ENCODE measurements at places on chromosomes 1 and 21.

DNA sequence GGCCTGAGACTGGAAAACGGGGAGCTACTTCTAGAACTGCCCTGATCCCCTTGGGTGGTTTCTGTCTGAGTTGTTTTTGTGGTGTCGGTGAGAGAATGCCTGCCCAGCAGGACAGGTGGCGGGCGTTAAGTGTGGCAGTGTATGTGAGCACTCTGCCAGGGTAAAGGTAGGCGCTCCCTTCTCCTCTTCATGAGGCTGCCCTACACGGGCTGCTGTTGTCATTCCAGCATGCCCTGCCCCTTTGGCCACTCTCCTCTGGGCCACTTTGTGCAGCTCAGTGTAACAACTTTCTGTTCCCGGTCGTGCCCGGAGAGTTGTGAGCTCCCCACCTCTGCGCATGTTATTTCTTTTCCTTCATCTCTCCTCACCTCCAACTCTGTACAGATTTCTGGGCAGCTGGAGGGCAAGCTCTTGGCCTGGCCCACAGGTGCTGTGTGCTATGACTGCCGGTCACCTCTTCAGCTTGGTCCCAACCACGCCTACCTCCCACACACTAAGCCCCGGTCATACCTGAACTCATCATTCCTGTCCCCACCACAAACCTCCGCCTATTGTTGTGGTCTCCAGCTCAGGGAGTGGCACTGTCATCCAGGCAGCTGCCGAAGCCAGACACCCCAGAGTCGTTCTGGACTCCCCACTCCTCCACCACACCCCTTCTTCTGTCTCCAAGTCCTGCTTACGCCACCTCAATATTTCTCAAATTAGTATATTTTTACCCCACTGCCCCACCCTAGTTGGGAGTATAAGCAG lies 69.0 kb downstream of the GADD45A start:
- no peak for DNase-seq

DNA sequence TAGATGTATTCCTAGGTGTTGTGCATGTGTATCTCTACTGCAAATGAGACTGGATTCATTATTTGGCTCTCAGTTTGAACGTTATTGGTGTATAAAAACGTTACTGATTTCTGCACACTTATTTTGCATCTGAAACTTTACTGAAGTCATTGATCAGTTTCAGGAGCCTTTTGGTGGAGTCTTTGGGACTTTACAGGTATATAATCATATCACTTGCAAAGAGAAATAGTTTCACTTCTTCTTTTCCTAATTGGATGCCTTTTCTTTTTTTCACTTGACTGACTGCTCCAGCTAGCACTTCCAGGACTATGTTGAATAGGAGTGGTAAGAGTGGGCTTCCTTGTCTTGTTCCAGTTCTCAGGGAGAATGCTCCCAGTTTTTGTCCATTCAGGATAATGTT lies 252.2 kb downstream of the SMYD3 start:
- DNase-seq: no peak

DNA sequence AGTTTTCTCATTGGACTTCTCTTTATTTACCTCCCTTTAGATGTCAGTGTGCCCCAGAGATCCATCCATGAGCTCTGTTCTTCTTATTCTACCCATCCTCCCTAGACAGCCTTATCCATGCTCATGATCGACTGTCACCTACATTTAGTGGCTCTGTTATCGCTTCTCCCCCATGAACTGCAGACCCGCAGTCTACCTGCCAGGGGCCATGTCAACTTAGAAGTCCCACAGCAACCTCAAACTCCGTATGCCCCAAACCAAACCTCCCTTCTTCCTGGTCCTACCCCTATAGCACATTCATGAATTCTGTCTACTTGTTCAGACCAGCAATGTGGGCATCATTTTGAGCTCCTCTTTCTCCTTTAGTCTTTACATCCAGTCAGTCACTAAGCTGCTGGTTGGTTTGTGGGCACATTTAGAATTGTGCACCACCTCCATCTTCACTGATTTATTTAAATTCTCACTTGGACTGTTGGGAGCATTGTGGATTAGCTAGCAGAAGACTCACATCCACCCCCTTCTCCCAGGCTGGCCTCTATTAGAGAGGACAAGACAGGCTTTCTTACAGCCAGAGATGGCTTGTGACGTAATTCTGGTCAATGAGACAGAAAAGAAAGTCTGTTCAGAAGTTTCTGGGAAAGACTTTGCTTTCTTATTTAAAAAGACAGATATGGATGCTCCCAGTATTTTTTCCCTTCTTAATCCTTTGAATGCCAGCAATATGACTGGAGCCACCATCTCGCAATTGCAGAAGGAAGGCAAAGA lies 19.1 kb downstream of the C1orf116 start:
- no peak for DNase-seq

- DNase-seq: no peak
These were observed 28.2 kb upstream of the RXRG start for GRCh38 chr1:165473081-165473480.

- DNase-seq: no peak
These were observed 145.3 kb downstream of the SEC16B start for GRCh38 chr1:177824508-177824982.

GRCh38 chr1:14494911-14495310 lies 103.6 kb upstream of the KAZN start:
- DNase-seq: no peak

DNA sequence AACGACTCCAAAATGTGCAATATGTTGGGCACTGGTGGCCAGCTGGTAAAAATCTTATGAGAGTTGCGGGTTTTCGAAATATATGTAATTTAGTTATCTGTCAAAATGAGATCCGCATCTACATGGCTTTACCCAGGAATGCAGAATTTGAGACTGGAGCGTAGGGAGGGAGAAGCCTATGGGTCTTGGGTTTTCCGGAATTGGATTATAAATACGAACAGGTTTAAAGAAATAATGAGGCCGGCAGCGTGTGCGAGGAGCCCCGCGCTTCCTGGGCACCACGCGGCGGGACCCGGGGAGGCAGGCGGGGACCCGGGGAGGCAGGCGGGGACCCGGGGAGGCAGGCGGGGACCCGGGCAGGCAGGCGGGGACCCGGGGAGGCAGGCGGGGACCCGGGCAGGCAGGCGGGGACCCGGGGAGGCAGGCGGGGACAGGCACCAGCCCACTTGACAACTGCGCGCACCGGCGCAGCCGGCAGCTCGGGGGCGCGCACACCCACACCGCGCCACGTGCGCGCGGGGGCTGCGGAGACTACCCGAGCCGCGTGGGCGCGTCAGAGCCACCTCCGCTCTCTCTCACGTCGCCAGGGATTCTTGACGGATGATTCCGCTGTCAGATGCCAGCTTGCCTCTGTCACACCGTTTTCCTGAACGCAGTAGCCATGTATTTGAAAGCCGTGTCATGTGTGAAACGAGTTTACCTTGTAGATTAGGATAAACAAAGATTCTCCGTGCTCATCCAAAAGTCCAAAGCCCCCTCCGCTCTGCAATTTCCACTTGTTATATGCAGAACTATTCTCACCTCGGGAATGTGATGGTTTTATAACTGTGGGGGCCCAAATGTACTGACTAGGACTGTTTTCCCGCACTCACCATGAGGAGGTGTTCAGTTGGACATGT lies 54.3 kb upstream of the HNRNPU start:
- DNase-seq: peak; percentile 76

DNA sequence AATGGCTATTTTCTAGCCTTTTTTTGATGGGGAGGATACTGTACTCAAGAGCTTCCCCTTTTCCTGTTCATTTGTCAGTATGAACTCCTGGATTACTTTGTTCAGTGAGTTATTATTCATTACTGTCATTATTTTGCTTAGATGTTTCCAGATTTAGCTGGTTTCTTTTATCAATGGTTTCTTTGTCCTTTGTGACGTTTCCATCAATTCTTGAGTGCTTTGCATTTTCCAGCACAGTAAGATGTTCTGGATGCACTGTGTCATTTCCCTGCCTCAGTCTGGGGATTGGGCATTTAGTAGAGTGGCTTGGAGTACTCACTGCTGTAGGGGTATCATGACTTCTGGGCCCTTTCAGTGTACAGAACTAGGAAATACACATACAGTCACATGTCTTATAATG lies 34.2 kb downstream of the MRPS6 start:
- DNase-seq: no peak

DNA sequence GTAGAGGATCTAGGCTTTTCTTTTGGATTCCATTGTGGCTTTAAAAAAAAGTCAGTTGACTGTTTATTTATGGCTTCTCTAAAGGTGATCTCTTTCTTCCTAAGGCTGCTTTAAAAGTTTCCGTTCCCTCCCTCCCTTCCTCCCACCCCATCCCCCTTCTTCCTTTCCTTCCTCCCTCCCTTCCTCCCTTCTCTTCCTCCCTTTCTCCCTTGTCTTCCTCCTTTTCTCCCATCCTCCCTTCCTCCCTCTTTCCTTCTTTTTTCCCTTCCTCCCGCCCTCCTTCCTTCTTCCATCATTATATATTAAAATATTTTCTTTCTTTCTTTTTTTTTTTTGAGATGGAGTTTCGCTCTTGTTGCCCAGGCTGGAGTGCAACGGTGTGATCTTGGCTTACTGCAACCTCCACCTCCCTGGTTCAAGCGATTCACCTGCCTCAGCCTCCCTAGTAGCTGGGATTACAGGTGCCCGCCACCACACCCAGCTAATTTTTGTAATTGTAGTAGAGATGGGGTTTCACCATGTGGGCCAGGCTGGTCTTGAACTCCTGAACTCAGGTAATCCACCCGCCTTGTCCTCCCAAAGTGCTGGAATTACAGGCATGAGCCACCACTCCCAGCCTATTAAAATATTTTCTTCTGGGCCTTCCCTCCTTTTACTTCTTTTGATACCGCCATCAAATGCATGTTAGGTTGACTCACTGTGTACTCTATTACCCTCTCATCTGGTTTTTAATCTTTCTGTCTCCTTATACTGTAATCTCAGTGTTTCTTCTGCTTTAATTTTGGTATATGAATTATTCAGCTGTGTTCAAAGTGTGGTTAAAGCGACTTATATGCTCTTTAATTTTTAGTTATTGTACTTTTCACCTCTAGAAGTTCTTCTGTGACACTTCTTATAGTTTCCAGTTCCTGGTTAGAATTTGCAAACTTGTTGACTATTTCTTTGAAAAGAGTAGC lies 59.2 kb upstream of the ATP5PO start:
- no peak for DNase-seq

DNA sequence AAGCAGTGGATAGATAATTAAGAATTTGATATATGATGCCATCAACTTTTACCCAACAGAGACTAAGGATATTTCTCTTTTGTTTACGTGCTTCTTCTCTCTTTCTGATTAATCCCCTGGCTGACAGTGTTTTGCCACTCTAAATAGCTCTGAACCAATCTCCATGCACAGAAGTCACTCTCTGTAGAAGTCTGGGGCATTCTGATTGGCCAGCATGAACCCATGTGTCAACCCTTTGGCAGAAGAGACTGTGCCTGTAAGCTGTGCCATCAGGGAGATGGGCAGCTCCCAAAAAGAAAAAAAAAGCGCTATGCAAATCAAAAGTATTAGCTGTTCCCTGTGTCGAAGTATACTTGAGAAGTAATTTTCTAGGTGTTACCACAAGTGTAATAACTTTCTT lies 34.1 kb upstream of the NRIP1 start:
- DNase-seq: no peak

DNA sequence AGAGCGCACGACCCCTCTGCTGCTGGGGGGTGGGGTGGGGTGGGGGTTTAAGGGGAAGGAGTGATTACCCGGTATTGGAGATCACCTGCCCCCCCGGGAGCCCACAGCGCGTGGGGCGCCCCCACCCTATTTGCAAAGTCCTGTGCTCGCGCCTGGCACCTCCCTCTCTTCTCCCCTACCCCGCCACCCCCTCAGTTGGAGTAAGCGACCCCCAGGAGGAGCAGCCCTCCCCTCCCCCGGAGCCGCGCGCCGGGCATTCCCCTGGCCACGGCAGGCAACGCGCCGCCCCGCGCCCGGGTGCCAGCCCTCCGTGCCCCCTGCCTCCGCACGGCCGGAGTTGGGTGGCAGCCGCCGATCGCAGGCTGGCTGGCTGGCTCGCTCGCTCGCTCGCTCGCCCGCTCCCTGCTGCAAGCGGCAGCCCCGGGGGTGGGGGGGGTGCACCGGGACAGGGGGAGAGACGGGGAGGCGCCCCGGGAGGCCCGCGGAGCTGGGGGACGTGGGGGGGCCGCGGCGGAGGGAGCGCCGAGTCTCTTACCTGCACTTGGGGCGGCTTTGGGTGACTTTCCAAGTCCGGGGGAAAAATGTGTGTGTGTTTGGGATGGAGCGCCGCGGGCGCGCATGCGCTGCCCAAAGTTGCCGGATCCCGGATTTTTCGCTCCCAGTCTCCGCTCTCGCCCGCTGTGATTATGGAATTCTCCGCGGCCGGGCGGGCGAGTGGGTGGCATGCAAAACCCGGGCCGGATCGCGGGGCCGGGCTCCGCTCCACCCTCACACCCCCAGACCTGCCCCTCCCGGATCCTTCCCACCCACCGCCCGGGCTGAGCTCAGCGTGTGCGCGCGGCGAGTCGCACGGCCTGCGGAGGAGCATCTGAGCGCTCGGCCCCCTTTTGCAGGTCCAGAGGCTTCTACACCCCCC lies at the start of gene CASZ1:
TSS of gene CASZ1 (minus strand) at position 618 of the 916 bp plus-strand sequence. CDS start 102,757 bp downstream, outside the sequence.
- DNase-seq: peak; percentile 95

GRCh38 chr21:15732290-15732995 lies 2.7 kb downstream of the USP25 start:
- DNase-seq: peak; percentile 13

DNA sequence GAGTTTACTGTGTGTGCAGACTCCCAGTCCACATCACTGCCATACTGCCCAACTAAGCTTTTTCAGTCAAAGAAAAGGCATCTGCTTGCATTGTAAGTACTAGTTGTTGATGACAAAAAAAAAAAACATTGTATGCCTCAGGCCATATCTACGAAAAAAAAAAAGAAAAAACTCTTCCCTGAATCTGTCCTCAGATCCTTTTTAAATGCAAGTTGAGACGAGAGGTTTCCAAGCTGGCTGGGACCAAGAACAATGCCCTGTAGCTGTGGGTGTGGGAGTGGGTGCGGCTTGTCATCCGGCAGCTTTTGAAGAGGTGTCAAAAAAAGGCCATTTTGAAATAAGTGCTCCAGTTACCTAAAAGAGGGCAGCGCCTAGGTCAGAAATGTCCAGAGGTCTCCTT lies 29.2 kb upstream of the HHAT start:
- no peak for DNase-seq

- DNase-seq: no peak
These were observed 13.4 kb downstream of the ID3 start for GRCh38 chr1:23545851-23546250.

- DNase-seq: no peak
These were observed 2.1 kb downstream of the SELENBP1 start for GRCh38 chr1:151370211-151370911.

GRCh38 chr1:170668209-170669106 lies 4.5 kb downstream of the PRRX1 start:
- DNase-seq: peak; percentile 51
